ENCODE measurements at places on chromosomes 7 and 10.

GRCh38 chr10:8568401-8568800 is 513.9 kb downstream of the GATA3 start:
- DNase-seq, result no peak

GRCh38 chr7:138919216-138919615 is 62.0 kb downstream of the KIAA1549 start:
- no peak for DNase-seq

DNA sequence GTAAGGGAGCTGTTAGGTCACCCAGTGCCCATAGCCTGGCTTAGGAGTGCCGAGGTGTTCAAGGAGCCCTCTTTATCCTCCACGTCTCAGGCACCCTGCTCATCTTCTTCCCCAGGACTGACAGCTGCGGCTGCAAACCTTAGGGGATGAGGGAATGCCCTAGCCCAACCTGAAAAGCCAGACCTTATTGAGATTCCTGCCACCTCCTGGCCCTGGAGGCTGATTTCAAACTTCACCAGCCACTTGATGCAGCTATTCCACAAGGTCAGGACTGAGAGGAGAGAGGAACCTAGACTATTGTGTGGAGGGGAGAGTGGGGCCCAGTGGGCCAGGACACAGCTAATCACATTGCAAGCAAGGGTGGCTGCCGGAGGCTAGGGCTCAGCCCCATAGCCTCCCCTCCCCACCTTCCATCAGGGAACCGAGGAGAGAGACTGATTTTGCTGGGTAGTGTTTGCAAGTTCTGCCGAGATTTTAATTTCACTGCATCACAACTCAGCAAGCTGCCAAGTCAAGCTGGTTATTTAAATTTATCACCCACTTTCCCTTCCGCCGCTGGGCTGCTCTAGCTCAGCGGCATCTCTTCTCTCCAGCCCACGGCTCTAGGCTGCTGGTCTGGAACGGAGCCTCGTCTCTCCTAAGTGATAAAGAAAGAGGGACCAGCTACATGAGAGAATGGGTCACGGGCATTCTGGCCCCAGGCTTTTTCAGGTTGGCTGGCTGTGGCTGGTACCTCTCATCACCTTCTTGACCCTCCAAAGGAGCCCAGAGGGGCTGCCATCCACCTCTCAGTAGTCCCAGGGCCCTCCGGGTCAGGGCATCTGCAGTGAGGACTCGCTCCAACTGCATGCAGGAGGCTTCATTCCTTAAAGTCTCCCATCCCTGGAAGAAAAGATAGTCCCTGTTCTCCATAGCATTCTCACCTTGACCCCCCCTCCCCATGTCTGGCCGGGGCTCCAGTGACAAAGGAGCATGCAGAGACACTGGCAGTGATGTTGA is 66.7 kb downstream of the PAX2 start:
- DNase-seq, result no peak

GRCh38 chr10:109126016-109126415 is 797.3 kb downstream of the XPNPEP1 start:
- DNase-seq, result no peak

DNA sequence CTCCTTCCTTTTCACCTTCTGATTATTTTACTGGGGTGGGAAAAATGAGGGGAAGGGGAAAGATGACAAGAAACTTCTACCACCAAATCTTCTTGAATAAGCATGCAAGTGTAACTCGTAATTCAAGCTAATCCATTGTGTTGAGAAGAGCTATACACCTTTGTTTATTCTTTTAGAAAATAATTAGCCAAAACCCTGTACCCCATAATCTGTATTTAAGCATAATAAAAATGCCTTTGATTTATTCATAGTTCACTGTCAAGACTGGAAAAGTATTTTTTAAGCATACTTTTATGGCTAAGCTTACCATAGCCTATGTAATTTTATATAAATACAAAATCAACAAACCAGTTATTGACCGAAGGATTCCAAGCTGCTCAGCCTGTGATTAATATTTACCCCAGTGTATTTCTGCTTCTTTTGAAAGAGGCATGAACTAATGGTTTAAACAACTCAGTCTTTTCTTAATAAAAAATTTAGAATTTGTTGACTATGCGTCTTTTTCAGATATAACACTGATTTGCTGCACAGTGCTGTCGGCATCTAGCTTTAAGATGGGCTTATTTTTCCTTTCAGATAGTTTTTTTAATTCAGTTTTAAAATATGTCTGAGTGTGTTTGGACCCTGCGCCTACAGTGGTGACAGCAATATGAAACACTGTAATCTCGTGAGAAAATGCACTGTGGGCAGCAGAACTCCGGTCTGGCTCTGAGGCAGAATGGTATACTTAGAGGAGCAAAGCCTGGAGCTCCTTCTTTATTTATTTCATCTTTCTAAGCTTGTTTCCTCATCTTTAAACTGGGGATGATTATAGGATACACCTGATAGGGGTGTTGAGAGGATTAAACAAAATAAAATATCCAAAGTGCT is 238.8 kb upstream of the LRGUK start:
- DNase-seq, result no peak

GRCh38 chr7:44650772-44651171 is 44.3 kb downstream of the OGDH start:
- DNase-seq, result no peak

DNA sequence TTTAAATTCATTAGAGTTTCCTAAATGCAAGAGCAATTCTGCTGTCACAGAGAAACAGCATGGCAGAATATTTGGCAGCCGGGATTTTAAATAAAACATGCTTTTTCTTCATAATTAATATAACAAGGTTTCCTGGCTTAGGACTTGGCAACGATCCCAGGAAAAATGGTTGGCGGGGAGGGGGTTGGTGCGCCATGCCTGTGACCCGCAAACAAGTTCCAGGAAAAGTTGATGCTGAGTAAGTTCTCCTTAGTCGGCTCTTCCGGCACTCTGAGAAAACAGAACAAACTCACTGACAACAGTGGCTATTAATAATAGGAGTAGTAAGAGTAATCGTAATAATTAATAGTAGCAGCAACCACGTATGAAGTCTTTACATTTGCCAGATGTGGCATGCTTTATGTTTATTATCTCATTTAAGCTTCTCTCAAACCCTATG is 4.6 kb downstream of the HABP2 start:
- no peak for DNase-seq

- DNase-seq, result no peak
Observed at GRCh38 chr10:124138195-124138882, 44.9 kb upstream of the CHST15 start.

DNA sequence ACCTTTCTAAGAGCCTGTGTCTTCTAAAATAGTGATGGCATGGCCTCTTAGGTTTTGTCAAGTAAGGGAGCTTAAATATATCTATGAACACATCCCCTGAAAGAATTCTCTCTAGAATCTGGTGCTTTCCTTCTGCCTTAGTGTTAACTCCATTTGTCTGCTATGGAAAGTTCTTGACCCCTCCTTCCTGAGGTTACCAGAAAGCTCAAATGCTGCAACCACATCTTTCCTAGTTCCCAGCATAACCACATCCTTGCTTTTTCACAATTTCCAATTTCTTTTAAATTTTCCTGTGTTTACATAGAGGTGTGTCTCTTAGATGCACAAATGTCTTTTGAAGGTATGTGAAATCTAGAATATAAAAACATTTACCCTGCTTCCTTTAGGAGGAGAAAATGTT is 16.4 kb upstream of the GSDME start:
- DNase-seq, result no peak

DNA sequence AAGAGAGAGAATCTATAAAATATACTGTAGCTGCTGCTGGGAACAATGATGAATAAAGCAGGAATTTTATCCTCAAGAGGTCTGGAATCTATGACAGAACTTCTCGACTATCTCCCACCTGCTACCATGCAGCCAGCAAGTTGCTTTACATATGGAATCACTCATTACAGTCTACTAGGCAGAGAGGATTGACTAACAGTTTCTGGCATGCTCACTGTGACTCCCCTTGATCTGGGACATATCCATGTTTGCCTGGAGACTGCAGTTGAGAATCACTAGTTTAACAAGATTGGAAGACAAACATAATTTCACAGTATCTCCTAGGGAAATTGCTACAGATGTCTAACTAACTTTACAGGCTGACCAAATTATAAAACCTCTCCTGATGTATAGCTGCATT is 13.3 kb downstream of the GPR37 start:
- no peak for DNase-seq

DNA sequence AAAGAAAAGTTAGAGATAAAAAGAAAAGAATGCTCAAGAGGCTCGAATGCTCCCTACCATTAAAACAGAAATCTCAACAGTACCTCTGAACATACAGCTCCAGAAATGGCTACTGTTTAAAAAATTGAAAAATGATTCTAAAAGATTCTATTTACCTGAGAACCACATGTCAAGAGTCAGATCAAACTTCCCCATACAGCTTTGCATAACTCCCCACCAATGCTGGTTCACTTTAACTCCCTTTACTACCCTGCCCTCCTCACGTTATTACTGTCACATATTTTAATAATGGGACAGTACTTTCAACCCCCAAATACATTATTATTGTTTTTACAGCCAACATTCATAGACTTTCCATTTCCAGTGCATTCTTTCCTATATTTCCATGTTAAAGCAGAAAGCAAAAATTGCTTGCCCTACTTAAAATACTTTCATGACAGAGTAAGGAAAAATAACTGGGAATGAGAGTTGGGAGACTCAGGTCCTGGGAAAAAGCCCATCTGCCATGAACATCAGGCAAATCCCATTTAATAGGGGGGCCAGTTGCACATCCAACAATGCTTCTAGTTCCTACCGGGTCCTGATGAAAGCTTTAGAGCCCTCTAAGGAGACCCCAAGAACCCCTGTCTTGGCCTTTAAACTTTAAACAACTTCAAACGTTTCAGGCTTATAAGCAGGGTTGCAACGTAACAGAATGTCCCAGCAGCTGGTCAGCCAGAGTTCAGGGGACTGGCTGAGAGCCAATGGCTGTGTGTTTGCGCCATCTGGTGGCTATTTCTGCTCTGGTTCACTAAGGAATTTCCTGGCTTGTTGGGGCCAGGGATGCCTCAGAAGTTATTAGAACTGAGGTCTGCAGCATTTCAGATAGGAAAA is 247.4 kb downstream of the ELMO1 start:
- peak; percentile 73 for DNase-seq

DNA sequence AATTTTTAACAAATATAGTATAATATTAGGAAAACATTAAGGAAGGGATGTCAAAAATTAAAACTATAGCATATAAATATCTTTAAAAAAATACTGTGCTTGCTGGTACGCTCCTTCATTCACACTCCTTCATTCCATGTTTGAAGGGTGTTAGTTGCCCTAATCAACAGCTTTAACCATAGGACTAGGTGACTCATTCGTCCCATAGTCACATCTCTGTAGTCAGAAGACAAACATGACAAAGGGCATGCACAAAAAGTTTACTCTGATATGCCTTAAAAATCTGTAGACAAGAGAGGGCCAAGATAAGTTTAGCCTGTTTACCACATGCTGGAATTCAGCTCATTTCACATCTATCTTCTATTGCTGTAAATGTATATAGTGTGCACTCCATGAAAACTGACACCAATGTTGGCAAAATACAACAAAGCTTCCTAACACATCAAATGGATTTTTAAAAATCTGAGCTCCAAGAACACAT is 646 bp downstream of the FAM13C start:
- DNase-seq, result no peak

DNA sequence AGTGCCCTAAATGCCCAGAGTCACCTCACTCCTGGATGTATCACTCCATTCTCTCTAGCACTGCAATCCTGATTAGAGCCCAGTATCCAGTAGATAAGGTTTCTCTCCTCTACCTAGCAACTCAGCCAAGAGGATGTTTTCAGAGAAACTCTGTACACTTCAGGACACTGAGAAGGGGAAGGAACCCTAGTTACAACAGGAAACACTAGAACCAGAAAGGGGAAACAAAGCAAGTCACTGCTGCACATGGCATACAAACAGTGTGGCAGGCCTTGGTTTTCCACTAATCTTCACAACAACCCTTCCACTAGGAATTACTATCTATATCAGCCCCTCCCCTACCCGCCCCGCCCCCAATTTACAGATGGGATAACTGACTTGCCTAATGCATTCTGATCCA is 1.6 kb downstream of the FAM204A start:
- no peak for DNase-seq

- DNase-seq, result no peak
Observed at GRCh38 chr7:102454468-102454867, 10.2 kb downstream of the ALKBH4 start.

- DNase-seq, result no peak
Observed at GRCh38 chr7:81482600-81483186, 287.2 kb downstream of the HGF start.

- DNase-seq, result peak; percentile 47
Observed at GRCh38 chr10:30671026-30671616, 41.6 kb upstream of the LYZL2 start.

DNA sequence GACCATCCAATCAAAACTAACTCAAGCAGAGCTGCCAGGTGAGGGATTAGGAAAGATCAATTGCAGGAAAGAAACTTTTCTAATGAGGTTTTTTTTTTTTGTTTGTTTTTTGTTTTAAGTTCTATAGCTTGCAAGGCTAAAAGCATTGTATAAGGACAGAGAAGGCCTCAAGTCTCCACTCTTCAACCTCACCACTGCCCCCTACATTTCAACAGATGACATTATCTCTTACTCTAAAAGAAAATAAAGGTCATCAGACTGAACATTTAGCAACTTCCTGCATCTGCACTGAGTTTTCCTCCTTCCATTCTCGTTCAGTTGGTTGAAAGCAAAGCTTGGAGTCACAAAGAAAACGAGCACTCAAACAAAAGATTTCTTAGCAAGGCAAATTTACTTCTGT is 45.2 kb upstream of the EXOC4 start:
- DNase-seq, result no peak

DNA sequence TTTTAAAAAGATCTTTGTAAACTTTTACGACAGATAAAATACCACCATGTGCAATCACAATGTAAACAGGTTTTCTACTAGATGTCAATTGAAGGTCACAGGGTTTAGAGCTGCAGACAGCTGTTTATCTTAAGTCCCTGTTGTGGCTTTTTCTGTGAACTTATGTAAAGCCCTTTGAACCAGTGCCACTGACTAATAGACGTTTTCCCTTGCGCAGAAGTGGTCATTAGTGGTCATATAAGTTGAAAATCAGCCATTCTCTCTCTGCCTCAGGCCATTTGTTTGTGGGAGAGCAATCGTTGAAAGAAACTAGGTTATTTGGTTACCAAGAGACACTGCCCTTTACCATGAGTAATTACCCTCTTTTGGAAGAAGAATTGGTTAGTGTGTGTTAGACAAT is 23.9 kb downstream of the CACNB2 start:
- no peak for DNase-seq

- DNase-seq, result no peak
Observed at GRCh38 chr10:89283025-89283935, 18.6 kb upstream of the IFIT2 start.

- no peak for DNase-seq
Observed at GRCh38 chr10:76252733-76253132, 821.3 kb downstream of the LRMDA start.

All from activated CD4-positive, alpha-beta T cell treated with anti-CD3 and anti-CD28 coated beads for 36 hours (primary cell).